CD4-positive, alpha-beta T cell treated with Interferon alpha-2 for 1 hour (primary cell): ENCODE measurements at places on chromosomes 7 and 10.

GRCh38 chr7:19439517-19439916, 269.3 kb downstream of the POLR1F start:
- no peak for DNase-seq

DNA sequence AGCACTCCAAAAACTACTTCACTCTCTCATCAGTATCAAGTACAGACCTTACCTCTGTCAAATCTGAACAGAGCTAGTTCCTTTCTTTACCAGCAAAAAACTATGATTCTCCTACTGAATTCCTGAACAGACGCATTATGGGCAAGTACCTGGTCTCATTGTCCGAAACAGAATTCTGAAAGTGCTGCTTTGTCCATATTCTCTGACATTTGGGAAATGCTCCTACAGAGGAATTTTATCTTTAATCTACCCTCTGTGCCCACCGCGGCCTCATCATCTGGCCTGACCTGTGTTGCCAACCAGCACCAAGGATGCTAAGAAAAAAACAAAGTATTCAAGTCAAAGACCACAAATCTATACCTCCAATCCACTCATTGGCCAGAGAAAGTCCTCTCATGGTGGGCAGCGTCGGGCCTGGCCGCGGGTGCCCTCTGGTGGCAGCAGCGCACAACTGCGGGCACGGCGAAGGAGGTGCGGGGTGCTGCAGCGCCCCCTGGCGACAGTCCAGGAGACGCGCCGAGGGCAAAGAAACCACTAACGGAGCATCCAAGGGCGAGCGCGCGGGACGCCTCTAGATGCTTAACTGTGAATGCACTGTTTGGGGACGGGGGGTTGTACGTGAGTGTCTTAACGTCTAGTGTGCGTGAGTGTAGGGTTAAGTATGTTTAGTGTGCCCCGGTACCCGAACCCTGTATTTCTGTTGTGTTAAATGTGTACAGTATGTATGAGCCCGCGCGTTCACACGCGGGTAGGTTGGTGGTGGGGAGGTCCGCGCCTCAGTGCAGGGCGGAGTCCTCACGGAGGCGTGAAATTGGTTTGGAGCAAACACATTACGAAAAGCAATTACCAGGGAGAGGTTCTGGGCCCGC, 5.0 kb upstream of the GBX1 start:
- DNase-seq = peak; percentile 76

DNA sequence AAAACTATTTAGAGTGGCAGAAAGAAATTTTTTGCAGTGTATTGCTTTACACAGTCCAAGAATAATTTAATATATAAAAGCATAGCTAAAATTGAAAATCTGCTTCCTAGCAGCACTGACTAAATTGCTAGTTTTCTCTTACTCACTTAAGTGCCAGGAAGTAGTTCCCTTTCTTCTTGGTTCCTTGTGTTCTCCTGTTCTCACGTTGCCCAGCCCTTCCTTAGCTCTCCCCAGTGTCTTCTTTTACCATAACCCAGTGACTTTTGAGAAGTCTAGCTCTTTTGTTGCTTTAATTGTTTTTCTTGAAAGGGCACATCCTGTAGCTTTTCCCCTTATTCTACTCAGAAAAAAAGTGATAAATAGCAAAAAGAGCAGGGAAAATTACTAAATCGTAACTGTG, 215.5 kb downstream of the THSD7A start:
- DNase-seq = no peak

DNA sequence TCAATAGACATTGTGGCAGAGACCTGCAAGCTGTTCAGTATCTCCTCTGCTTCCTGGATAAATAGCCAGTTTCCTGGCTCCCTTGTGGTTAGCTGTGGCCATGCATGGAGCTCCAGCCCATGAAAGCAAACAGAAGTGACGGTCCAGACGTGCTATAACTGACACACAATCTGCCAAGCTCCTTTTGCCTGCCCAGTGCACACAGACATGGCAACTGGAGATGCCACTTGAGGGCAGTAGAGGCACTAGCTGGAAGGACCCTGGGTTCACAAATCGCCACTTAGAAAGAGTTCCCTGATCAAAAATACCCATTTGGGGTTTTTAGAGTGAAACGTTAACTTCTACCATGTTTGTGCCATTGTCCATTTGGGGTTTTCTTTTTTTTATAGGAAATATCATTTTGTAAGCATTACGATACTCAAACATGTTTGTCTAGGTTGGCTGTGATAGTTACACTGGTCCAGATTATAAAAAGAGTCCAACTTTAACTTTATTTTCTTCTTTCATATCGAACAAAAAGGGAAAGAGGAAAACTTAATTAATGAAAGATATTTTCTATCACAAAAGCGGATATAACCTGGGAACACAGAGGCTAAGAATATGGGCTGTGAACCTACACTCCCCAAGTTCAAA, 31.3 kb downstream of the KIN start:
- peak; percentile 30 for DNase-seq

DNA sequence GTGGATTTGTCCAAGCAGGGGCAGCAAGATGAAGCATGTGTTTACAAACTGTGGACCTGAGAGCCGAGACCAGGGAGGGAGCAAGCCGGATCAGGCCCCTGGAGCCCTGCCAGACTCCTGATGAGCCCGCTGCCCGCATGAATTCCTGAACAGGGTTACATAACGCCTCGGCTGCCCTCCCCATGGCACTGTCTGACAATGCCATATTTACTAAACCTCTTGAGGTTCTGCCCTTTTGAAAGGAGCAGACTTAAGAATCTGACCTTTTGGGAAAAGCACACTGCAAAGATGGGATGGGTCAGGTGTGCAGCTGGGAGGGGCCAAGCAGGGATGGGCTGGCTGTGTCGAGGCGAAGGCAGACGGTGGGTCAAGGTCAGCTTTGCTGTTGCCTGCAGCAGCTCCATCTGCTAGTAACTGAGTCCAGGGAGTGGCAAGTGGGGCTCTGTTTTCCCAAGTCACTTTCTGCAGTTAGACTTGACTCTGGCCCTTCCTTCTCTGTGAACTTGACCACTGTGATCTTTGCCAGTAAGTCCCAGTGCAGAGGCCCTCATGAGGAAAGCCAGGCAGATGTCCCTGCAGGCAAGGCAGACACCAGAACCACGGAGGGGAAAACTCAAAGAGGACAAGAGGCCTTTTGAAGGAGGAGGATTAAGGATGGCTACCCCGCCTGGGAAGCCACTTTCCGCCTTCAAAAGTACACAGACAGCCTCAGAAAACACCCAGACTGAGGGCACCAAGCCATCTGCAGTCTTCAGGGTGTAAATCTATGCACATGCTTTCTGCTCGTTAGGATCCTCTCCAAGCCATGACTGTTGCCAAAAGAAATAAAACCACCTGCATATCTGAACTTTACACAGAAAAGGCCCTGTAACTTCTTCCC, 175.8 kb downstream of the TNS3 start:
- DNase-seq = no peak

GRCh38 chr7:3592401-3593134, 291.5 kb downstream of the SDK1 start:
- DNase-seq = no peak

- no peak for DNase-seq
These were observed 24.1 kb downstream of the FZD1 start for GRCh38 chr7:91288208-91288824.

GRCh38 chr10:36780158-36780557, 345.2 kb upstream of the ANKRD30A start:
- no peak for DNase-seq

- no peak for DNase-seq
These were observed 183.0 kb downstream of the SRPK2 start for GRCh38 chr7:105205592-105206237.

- DNase-seq = peak; percentile 81
These were observed at the start of gene TRRAP for GRCh38 chr7:98878365-98879197. TRRAP (plus strand) TSS chr7:98878532; CDS start chr7:98881151, 2,619 bp downstream.

DNA sequence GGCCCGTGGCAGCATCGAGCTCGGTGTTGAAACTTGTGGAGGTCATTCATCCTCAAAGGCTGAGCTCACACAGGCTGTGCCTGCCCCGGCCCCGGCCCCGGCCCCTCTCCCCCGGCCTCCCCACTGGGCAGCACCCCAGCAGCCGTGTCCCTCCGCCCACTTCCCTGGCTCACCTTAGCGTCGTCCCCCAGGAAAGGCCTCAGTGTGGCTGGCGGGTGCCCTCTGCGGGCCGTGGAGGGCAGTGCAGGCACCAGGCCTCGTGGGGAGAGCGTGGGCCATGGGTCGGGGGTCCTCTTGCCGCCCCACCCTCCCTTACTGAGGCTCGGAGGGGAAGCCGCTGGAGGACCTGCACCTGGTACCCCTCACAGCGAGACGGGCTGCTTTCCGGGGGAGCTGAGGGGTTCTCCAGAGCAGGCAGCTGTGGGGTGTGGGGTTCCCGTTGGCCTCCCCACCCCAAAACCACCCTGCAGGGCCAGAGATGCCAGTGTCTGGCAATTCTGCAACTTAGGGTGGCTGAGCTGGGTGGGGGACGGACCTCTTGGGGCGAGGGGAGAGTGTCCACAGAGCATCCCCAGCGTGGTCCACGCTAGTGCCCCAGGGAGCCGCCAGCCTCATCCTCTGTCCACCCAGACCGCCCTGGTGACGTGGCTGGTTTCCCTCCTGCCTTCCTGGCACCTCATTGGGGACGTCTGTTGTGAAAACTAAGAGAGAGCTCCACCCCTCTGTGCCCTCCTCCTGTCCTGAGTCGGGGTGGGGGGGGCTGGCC, 44.2 kb upstream of the DPYSL4 start:
- DNase-seq = no peak

DNA sequence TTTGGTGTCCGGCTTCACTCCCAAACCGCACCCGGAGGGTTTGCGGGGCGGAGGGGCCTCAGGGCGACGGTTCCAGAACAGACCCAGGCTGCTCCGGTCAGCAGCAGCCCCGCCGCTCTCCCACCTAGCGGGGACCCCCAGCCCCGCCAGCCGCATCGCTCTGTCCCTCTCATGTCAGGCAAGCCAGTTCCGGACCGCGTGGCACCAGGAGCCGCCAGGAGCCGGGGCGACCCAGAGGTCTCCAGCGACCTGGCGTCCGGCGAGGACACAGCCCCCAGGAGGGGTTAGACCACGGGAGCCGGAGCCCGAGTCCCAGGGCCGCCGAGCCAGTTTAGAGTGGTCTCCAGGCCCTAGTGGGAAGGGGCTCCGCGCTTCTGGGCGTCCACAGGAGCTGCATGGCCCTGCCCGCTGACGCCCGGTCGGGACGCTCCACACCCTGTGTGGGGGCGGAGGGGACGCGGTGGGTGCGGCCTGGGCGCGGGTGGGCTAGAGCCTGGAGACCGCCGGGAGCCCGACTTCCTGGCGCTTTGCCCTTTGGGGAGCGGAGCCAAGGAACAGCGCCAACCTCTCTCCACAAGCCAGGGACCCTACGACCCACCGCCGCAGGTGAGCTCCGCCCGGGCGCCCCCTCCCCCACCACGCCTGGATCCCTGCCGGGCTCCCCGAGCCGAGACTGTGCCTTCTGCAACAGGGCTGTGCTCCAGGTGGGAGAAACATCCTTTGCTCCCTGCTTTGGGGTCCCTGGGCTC, 43.4 kb downstream of the ZNF117 start:
- no peak for DNase-seq

DNA sequence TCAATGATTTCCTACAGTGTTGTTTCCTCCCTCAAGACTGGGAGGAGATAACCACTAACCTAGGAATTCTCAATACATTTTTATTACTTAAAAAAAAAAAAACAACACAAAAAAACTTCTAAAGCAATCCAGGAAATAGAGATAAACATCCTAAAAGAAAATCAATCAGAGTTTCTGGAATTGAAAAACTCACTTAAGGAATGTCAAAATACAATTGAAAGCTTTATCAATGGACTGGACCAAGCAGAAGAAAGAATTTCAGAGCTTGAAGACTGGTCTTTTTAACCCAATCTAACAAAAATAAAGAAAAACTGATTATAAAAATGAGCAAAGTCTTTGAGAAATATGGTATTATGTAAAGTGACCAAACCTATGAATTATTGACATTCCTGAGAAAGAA, 394.1 kb downstream of the XPNPEP1 start:
- no peak for DNase-seq

- DNase-seq = no peak
These were observed 7.7 kb downstream of the AGMO start for GRCh38 chr7:15554081-15554480.
